ENCODE measurements at places on chromosomes 16 and 17.

- no peak for DNase-seq
Measured at GRCh38 chr17:81084680-81085419, 49.9 kb downstream of the BAIAP2 start.

- DNase-seq, result no peak
Measured at GRCh38 chr16:19172098-19172780, 4.2 kb downstream of the SYT17 start.

DNA sequence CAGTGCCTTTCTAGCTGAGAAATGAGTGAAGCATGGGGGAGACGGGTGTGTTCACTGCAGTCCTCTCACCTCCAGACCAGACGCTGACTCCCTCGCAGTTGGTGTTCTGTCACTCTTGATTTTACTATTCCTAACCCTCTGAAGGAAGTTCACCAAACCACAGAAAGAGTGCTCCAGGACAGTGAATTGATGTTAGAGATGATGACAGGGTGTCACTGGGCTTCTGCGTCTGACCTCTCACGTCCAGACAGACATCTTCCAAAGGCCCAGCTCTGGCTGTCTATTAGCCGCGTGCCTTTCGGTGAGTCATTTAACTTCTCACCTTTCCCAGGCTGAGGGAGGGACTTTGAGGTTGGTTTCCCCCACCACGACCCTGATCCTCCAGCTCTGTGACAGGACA lies 8.2 kb downstream of the CRAMP1 start:
- DNase-seq, result no peak

- DNase-seq, result no peak
Measured at GRCh38 chr16:83513008-83513755, 294.6 kb upstream of the HSBP1 start.

DNA sequence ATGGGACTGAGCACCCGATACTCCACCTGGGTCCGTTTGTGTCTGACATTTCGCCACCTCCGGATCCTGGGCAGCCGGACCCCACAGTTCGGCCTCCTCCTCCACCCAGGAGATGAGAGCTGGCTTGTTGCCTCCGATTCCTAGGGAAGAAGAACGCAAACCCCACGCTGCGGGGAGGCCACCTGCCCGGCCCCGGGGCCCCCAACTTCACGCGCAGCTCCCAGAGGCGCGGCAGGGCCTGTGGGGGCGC lies 542 bp downstream of the ZNF764 start:
- peak; percentile 27 for DNase-seq

DNA sequence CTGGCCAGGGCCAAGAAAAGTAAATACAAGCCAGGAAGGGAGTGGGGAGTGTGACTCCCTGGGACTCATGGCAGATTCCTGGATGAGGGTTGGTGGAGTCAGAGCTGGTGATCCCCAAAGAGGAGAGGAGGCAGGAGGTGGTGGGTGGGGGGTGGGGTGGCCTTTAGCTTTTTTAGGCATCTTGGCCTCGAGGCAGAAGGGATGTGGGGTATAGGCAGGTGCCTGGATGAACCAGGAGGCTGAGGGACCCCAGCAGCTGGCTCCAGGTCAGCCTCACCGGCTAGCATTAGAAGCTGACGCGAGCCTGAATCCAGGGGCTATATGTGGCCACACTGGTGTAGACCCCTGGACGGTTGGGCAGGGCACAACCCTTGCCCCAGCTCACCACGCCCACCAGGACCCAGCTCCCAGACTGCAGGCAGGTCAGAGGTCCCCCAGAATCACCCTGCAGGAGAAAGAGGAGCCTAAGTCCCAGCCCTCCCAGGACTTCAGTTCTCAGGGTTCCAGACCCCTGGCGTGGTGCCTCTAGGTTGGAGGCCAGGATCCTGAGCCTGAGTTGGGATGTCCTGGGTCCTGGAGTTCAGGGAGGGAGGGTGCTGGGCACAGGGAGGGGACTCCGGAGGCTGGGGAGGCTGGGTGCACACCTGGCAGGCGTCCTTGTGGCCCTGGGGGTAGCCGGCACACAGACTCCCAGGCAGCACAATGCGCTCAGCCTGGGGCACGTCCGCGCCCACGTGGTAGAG lies 2.8 kb downstream of the PRSS33 start:
- DNase-seq, result no peak

- no peak for DNase-seq
Measured at GRCh38 chr17:79237448-79238053, 162.9 kb downstream of the ENGASE start.

DNA sequence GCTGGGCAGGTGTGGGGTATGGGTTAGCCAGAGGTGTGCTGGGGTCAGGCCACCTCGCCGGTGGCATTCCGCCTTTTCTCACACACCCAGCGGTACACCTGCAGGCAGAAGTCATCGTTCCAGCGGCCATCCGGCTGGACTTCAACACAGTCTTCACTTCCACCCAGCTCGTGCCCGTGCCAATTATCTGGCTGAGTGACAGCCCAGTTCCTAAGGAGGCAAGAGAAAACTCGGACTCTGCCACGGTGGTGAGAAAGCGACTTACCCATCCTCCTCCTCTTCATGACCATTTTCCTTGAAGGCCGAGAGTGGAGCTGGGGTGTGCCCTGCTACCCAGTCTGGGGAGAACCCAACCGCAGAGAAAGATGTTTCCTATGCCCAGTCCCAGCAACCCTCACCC lies 13.1 kb downstream of the ASGR2 start:
- DNase-seq, result no peak

DNA sequence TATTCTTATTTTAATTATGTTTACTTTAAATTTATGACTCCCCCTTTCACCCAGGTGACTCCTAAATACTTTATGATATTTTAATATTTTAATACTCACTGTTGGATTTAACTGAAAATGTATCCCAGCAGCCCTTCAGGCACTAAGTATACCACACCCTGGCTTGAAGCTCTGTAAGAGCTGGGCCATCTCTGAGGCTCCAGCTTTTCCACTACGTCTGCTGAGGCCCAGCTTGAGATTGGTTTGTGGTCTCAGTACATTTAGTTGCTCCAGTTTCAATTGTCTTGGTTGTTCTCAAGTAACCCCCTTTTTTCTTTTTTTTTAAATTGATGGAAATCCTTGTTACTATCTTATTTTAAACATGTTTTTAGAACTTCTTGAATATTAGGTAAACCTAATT lies 27.0 kb upstream of the CAPNS2 start:
- DNase-seq, result no peak

GRCh38 chr17:13575922-13576419 lies 25.8 kb downstream of the HS3ST3A1 start:
- DNase-seq, result no peak

DNA sequence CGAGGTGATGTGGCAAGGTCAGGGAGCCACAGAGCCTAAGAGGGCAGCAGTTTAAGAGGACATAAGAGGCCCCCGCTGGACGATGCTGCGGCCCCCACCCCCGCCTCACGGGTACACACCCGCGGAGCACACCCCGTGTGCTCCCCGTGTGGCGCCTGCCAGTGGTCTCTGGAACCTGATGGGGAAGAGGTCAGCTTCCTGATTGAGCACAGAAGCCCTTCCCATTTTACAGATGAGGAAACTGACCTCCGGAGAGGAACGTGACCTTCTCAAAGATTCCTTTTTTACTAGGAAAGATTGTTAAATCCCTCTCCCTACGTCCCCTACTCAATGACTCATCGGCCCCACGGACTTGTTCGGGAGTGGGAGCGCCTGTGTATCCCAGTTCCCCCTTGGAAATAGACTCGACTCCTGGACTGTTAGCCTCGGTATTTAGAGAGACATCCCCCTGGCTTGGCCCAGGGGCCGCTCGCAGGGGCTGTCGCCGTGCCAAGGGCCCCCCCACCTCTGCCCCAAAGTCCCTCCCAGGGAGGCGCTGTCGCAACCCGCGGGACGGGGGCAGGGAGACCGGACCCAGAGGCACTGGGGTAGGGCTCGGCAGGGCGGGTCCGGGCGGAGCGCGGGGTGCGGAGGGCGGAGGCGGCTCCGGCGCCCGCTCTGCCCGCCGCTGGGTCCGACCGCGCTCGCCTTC lies at the start of gene ABCC3:
Gene ABCC3, plus strand, starts transcription at position 658 of the 691 bp plus-strand sequence. CDS start 56 bp downstream, outside the sequence.
- no peak for DNase-seq

GRCh38 chr17:79533116-79533515 lies 77.7 kb downstream of the RBFOX3 start:
- DNase-seq, result no peak

GRCh38 chr17:30292286-30292858 lies 628 bp upstream of the BLMH start:
- peak; percentile 51 for DNase-seq

Data from hematopoietic multipotent progenitor cell treated with erythropoietin and hydrocortisone succinate and interleukin-3 and kit ligand, for 8 days (in vitro differentiated cells).